Effector memory CD8-positive, alpha-beta T cell (primary cell): ENCODE measurements at places on chromosomes 3 and 15.
A peak's percentile ranks its signal among the peaks of the same experiment; 100 is the strongest.

DNA sequence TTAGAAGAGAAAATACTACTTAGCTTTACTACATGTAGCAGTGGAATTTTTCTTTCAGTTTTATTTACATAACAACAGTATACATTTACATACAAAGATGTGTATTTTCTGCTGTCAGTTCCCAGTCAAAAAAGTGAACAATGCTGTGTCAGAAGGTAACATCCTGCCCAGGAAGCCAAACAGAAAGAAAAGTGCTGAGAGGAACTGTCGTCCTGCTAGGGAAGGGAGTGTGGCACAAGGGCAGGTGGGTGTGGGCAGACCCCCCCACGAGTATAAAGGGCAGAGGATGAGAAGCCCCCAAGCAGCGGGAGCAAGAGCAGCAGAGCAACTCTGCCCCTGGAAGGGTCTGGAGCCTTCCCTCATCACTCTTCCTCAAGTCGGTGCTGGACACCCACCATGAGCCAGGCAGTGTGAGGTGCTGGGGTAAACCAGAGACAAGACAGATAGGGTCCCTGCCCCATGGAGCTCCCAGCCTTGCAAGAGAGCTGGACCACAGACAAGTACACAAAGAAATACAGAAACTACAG, 39.7 kb downstream of the TBC1D2B start:
- no peaks in the 10 kb centered on the region for H3K27me3 ChIP-seq
- peak overlapping the region; percentile 96 for H3K27ac ChIP-seq
- H3K4me1 ChIP-seq: peaks cover 87% of the 10 kb centered on the region
- H3K4me3 ChIP-seq: peak overlapping the region; percentile 51

DNA sequence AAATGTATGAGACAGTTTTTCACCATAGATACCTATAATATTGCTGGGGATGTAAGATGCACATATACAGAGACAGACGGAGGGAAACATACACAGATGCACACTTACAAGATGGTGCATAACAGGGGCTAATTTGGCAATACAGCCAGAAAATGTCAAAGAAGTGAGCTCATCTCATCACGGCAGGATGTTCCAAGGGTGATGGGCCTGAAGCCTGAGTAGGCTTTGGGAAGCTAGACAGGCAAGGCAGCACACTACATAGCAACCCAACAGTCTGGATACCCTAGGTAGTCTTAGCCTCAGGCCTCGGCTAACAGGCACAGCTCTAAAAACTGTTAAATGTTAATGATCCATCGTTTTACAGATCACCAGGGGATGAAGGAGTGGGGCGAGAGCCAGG, 148.5 kb downstream of the OSBPL10 start:
- no peak overlapping the region for H3K27ac ChIP-seq
- H3K36me3 ChIP-seq: peaks cover 4% of the 10 kb centered on the region
- H3K4me1 ChIP-seq: no peaks in the 10 kb centered on the region
- no peak overlapping the region for H3K4me3 ChIP-seq
- DNase-seq: no peak
- peaks cover 24% of the 10 kb centered on the region for H3K27me3 ChIP-seq

DNA sequence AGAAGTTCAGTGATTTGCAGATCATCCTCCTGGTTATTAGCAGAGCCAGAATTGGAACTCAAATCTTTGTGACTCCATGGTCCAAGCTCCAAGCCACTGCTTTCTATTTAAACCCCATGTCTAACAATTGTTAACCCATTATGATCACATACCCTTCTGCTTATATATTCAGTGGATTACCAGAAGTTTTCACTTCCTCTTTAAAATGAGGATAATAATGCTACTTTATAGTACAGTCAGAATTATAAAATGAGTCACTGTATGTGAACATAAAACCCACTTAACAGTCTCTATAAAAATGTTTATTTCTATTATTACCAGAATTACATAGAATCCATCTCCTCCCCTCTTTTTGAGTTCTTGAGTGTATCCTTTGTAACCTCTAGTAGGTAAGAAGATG, 550.7 kb upstream of the DPPA4 start:
- no peaks in the 10 kb centered on the region for H3K4me1 ChIP-seq
- no peaks in the 10 kb centered on the region for H3K27me3 ChIP-seq
- no peak overlapping the region for H3K27ac ChIP-seq
- DNase-seq: no peak

- no peak overlapping the region for H3K27ac ChIP-seq
- H3K4me1 ChIP-seq: peaks cover 33% of the 10 kb centered on the region
- no peaks in the 10 kb centered on the region for H3K27me3 ChIP-seq
- H3K4me3 ChIP-seq: no peak overlapping the region
These were observed 15.7 kb downstream of the PDIA5 start for GRCh38 chr3:123082370-123083065.

GRCh38 chr3:181712553-181713279, 991 bp downstream of the SOX2 start:
- DNase-seq: no peak
- no peak overlapping the region for H3K27ac ChIP-seq
- H3K4me1 ChIP-seq: peaks cover 4% of the 10 kb centered on the region
- H3K36me3 ChIP-seq: peaks cover 9% of the 10 kb centered on the region
- H3K4me3 ChIP-seq: no peak overlapping the region

- H3K36me3 ChIP-seq: peaks cover 3% of the 10 kb centered on the region
- H3K4me1 ChIP-seq: no peaks in the 10 kb centered on the region
- peak overlapping the region; percentile 7 for H3K27ac ChIP-seq
- no peak overlapping the region for H3K4me3 ChIP-seq
- no peaks in the 10 kb centered on the region for H3K27me3 ChIP-seq
These were observed 26.6 kb downstream of the HDAC11 start for GRCh38 chr3:13506680-13507079.

DNA sequence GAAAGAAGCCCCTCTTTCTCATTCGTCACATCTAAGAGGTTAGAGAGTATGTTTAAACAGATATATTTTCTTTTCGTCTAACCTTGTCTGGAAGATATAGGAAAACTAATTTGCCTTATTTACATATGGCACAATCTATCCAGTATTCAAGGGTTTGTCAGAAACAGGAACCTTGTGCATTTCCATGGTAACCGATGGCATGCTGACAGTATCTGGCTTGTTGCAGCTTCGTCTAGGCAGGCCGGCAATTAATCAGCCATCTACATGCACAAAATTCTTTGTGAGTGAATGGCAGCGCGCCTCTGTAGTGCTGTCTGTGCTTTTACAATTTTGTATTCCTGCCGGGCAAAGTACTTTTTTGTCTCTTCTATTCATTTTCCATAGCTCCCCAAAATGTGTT, 294.0 kb upstream of the SOX2 start:
- H3K36me3 ChIP-seq: no peaks in the 10 kb centered on the region
- H3K27me3 ChIP-seq: no peaks in the 10 kb centered on the region
- H3K4me1 ChIP-seq: no peaks in the 10 kb centered on the region
- no peak overlapping the region for H3K27ac ChIP-seq
- H3K4me3 ChIP-seq: no peak overlapping the region
- DNase-seq: no peak

DNA sequence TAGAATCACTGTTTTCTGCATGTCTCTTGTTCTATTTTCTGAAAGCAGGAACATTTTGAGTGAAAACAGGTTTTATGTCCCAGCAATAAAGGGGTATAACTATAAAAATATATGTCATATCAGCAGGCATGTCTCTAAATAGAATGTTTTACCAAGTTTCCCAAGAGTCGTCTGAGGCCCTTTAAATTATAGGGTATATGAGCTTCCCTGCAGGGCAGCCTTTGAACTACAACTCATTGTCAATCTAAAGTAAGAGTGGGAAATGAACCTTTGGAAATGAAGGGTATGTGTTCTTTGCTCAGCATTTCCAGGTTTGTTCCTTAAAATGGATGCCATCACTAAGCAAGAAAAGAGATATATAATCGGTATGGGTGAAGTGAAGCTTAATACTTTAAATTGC, 138.6 kb downstream of the LSAMP start:
- H3K4me1 ChIP-seq: no peaks in the 10 kb centered on the region
- H3K4me3 ChIP-seq: no peak overlapping the region
- no peak for DNase-seq
- no peaks in the 10 kb centered on the region for H3K36me3 ChIP-seq
- H3K27me3 ChIP-seq: no peaks in the 10 kb centered on the region

DNA sequence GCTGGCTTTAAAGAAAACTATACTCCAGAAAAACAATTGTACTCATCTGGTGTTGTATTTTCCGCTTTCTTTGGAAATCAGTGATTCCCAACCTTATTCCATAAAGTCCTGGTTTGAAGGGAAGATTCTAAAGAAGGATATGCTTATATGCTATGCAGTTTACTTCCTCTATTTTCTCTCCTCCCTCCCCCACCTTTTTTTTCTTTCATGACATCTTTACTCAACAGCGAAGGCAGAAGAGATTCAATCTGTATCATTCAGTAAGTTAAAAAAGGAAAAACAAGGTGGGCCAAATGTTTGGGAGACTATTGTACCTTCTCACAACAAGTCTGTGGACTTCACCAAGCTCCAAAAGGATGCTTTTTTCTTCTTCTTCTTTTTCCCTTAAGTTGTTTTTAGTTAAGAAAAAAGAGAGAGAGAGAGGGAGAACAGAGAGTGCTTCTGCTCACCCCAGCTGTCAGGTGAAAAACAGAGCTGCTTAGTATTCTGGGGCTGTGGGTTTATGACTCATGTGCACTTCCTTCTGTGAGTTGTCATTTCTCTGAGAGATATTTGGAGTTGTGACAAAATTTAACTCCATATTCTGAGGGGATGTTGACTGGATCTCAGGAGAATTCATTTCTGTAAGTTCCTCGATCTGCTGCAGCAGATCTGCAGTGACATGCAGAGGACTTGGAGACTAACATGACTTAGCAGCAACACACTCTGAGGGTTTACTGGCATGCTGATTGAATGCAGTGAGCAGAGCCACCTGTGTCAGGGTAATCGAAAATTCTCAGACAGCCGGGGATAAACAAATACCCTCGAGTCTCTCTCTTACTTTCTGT, 70.7 kb downstream of the SSR3 start:
- peak overlapping the region; percentile 77 for H3K27ac ChIP-seq
- H3K36me3 ChIP-seq: no peaks in the 10 kb centered on the region
- peak; percentile 44 for DNase-seq
- no peaks in the 10 kb centered on the region for H3K27me3 ChIP-seq
- H3K4me3 ChIP-seq: peak overlapping the region; percentile 65

DNA sequence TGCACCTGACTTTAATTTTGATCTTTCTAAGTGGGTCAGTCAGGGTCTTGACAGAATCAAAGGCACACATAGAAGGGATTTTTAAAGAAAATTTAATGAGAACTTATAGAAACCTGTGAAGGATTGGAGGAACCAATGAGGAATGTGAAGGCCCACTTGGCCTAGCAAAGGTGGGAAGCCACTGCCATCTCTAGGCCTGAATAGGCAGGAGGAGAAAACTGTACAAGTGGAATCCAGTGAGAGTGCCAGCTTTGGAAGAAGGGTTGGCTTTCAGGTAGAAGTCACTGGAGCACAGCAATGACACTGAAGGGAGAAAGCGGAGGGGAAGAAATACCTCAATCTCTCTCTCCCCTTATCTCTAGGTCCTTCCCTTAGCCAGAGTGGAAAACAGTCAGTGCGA, 380.7 kb upstream of the KCNMB2 start:
- DNase-seq: no peak
- H3K27ac ChIP-seq: no peak overlapping the region
- H3K4me1 ChIP-seq: no peaks in the 10 kb centered on the region
- peaks cover 4% of the 10 kb centered on the region for H3K27me3 ChIP-seq

GRCh38 chr3:23915537-23916108, 1.2 kb downstream of the NKIRAS1 start:
- DNase-seq: no peak
- peak overlapping the region; percentile 98 for H3K27ac ChIP-seq
- H3K4me3 ChIP-seq: peak overlapping the region; percentile 99
- peaks cover 46% of the 10 kb centered on the region for H3K36me3 ChIP-seq
- H3K4me1 ChIP-seq: peaks cover 35% of the 10 kb centered on the region

GRCh38 chr3:166270429-166270828, 433.2 kb upstream of the BCHE start:
- H3K36me3 ChIP-seq: no peaks in the 10 kb centered on the region
- no peaks in the 10 kb centered on the region for H3K4me1 ChIP-seq
- no peak overlapping the region for H3K4me3 ChIP-seq
- no peak overlapping the region for H3K27ac ChIP-seq
- DNase-seq: no peak
- H3K27me3 ChIP-seq: no peaks in the 10 kb centered on the region

DNA sequence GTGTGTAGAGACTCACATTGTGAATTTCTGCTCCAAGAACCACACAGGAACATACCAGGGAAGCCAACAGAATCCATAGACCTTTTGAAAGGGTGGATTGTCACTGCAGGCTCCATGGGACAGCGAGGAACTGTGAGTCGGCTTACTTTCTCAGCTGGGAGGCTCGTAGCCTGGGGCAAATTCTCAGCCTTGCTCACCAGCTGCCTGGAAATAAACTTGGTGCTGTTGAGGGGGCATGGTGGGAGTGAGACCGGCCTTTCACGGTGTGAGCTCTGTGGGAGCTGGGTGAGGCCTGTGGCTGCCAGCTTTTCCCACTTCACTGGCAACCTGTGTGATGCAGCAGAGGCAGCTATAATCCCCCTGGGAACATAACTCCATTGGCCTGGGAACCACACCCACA, 146.6 kb upstream of the P2RY1 start:
- H3K4me1 ChIP-seq: no peaks in the 10 kb centered on the region
- no peaks in the 10 kb centered on the region for H3K36me3 ChIP-seq
- DNase-seq: no peak
- no peak overlapping the region for H3K4me3 ChIP-seq
- no peak overlapping the region for H3K27ac ChIP-seq

DNA sequence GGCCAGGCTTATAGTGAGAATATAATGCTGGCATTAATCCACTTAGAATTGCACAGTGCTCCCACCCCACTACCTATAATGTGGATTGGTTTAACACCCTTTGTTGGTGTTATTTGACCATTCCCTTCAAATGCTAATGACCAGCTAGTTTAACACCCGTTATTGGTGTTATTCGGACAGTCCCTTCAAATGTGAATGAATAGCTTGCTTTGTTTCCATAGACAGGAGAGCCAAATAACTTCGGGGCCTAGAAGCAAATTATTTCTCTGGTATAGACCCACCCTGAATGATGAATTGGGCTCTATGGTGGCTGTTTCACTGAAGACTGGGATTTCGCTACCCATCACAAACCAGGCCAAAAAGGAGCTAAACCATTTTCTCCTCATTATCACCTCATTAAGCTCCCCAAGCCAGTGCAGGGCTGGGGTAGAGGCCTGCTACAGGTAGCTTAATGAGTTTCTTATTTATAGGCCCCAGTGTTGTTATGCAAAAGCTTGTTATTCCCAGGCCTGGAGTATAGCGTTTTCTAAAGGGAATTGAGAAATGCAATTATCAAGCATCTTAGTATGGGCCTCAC, 494.1 kb upstream of the DPH6 start:
- H3K27me3 ChIP-seq: no peaks in the 10 kb centered on the region
- no peak for DNase-seq
- H3K27ac ChIP-seq: no peak overlapping the region

GRCh38 chr15:89365462-89366065, 30.9 kb upstream of the POLG start:
- H3K36me3 ChIP-seq: peaks cover 6% of the 10 kb centered on the region
- H3K4me1 ChIP-seq: peaks cover 15% of the 10 kb centered on the region
- no peak for DNase-seq
- H3K4me3 ChIP-seq: no peak overlapping the region
- no peak overlapping the region for H3K27ac ChIP-seq

GRCh38 chr15:65577129-65577996, 33.6 kb downstream of the INTS14 start:
- no peak overlapping the region for H3K27ac ChIP-seq
- peaks cover 26% of the 10 kb centered on the region for H3K36me3 ChIP-seq
- no peak for DNase-seq
- peaks cover 5% of the 10 kb centered on the region for H3K4me1 ChIP-seq
- H3K4me3 ChIP-seq: no peak overlapping the region
